ENCODE measurements at places on chromosomes 4 and X.

DNA sequence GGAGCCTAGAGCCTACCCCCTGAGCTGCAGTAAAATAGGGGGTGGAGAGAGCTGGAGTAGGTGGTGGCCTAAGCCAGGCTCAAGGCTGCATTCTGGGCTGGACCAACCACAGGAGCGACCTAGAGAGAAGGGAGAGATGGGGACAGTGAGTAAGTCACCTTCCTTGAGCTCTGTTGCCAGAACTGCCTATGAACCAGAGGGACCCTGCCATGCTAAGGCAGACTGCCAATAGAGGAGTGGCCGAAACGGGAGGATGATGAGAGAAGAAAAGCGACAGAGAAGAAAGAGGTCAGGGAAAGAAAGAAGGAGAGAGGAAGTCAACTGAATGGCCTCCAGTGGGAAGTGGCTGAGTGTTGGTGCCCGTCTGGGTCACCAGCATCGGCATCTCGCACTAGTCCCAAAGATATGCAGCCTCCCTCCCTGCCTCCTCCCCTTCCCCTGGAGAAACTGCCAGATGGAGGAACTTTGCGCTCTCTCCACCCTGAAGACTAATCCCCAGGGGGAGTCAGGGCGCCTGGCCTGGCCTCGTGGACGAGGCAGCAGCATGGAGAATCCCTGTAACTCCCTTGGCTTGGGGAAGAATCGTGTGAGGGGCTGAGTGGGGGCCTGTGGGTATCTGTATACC is 28.8 kb downstream of the ELF4 start:
- DNase-seq, result no peak

DNA sequence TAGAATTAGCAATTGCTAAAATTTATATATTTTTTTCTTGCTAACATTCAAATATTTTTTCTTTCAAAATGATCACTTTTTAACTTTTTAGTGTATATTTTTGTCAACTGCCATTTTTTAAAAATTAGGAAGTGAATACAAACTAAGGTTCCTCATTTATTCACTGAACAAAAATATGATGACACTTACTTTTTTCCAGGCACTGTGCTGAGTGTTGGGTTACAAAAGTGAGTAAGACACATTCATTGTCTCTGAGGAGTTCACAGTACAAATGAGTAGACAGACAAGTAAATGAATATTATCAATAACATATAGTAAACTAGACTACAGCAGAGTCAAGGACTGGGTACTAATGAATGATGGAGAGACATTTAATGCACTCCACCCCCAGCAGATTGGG is 543.5 kb downstream of the PDHA2 start:
- no peak for DNase-seq

- no peak for DNase-seq
Measured at GRCh38 chr4:151250706-151251105, 26.3 kb upstream of the PRSS48 start.

GRCh38 chr4:95362906-95363558 is 185.7 kb downstream of the UNC5C start:
- no peak for DNase-seq

- no peak for DNase-seq
Measured at GRCh38 chrX:51215266-51215665, 117.4 kb upstream of the NUDT10 start.

GRCh38 chr4:116469582-116469981 is 615.8 kb downstream of the TRAM1L1 start:
- no peak for DNase-seq

DNA sequence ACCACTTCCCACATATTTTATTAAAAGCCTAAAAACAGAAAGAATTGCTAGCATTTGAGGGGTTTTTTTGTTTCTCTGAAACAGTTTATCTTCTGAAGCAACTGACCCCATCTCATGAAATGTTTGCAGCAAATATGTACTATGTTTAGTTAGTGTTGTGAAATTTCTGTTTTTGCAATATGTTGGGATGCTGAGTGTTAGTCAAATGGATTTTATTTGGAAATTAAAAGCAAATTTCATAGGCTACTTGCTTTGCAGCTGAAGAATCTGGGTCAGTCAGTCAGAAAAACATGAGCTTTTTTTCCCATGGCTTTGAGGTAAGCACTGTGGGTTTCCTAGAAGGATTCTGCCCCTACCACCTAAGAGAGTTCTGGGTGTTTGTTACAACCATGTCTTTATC is 184.9 kb upstream of the DKK2 start:
- DNase-seq, result no peak

- peak; percentile 52 for DNase-seq
Measured at GRCh38 chr4:109432696-109433095, 919 bp upstream of the SEC24B start.

DNA sequence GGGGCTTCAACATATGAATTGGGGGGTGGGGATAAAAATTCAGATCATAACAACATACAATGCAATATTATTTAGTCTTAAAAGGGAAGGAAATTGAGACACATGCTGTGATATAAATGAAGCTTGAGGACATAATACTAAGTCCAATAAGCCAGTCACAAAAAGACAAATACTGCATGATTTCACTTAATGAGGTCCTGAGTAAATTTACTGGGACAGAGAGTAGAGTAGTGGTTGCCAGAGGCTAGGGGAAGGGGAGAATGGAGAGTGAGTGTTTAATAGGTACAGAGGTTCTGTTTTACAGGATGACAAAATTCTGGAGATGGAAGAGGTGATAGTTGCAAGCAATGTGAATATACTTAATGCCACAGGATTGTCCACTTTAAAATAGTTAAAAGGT is 89.2 kb upstream of the RAPGEF2 start:
- DNase-seq, result no peak

DNA sequence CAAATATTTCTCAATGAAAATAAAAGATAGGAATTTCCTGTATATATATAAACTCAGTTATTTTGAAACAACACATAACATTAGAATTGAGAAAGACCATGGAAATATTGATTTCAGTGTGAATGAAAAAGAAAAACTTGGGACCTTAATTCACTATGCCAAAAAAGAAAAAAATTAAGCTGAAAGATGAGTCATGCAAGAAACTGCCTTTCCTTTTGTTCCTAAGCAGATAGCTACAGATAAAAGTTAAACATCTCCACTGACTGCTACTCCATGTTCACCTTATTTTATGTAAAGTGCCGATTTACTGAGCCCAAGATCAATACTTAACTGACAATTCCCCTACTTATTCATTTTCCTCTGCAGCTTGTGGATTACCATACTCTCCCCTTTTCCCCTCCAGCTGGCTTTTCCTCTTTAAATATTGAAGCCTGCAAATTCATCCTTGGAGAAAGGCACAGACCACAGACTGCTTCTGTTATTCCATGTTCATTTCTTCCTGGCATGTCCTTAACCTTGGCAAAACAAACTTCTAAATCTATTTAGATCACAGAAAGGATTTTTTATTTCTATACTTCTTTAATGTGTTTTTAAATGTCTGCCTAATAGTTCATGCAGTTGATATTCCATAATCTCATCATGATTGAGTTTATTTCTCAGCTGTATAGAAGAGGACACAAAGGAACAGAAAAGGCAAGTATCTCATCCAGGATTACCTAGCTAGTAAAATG is 40.5 kb upstream of the YTHDC1 start:
- DNase-seq, result no peak

GRCh38 chr4:173024203-173024602 is 144.4 kb upstream of the GALNT7 start:
- no peak for DNase-seq

- no peak for DNase-seq
Measured at GRCh38 chrX:56462389-56462788, 101.0 kb upstream of the UBQLN2 start.

GRCh38 chrX:39688576-39689375 is 409.0 kb downstream of the BCOR start:
- DNase-seq, result no peak

GRCh38 chr4:23631255-23631950 is 258.4 kb downstream of the PPARGC1A start:
- no peak for DNase-seq

GRCh38 chr4:24472514-24473308 is 111.6 kb downstream of the DHX15 start:
- DNase-seq, result no peak

Measured in non-pigmented ciliary epithelial cell (primary cell).